ENCODE measurements at places on chromosomes 5 and 9.

- DNase-seq, result no peak
Measured at GRCh38 chr5:4226565-4226964, 630.9 kb downstream of the IRX1 start.

- DNase-seq, result peak; percentile 39
Measured at GRCh38 chr9:128882677-128883603, 1.0 kb downstream of the LRRC8A start.

DNA sequence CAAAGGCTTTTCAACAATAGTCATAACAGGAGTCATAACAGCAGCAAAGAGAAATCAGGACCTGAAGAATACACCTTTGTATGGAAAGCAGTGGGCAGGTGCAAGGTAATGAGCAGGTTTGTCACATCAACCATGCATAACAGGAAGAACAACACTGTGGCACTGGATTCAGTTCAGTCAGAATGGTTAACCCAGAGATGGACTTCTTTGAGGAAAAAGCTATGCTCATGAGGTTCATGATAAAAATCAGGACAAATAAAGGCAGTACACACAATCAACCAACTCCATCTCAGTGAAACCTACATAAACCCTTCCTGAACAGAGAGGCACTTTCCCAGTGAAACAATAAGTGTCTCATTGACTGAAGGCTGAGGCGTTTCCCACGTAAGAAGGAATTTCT, 27.0 kb downstream of the ABITRAM start:
- DNase-seq, result no peak

DNA sequence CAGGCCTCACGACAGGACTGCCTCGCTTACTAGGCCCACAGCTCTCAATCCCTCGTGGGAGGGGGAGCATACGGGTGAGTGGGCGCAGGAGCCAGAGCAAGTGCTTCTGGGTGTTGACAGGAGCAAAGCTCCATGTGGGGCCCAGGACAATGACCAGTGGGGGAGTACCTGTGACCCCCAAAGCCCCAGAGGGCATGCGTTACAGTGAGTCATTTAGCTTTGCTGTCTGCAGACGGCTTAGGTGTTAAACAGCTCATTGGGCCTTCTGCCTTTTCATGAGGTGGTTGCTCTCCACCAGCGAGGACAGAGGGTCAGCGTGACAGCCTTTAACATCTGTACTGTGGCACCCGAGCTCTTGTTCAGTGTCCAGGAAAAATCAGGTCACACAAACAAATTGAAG, 78.2 kb downstream of the GRAMD2B start:
- no peak for DNase-seq

DNA sequence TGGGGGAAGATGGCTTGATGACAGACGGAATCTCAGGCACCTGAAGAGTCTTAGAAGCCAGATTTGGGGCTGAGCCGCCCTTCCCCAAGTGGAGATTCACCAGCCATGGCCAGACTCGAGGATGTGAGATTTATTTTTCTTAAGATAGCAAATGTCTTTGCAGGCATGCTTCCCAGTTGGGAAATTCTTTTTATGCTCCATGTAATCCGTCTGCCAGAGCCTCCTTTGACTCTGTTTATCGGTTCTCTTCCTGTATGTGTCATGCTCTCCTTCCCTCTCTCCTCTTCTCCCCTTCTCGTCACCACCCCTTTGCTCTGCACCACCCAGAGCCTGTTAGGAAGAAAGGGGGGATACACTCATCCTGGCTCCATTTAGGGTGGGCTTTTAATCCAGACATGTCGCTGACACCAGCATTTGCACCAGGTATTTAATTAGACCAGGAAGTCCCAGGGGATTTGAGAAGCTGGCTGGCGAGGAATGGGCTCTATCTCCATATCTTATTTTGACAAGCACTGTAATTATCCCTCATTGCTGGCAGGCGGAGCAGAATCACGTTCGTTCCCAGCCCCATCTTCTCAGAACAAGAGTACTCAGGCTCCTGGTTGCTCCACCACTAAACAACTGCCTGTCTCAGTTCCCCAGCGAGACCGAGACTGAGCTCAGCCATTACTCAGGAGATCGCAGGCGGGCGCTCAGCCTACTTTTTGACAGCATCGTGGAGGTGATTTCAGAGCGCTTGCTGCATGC, 50.9 kb downstream of the KCNIP1 start:
- DNase-seq, result no peak

GRCh38 chr9:95167998-95168397, 149.5 kb downstream of the FANCC start:
- peak; percentile 77 for DNase-seq

DNA sequence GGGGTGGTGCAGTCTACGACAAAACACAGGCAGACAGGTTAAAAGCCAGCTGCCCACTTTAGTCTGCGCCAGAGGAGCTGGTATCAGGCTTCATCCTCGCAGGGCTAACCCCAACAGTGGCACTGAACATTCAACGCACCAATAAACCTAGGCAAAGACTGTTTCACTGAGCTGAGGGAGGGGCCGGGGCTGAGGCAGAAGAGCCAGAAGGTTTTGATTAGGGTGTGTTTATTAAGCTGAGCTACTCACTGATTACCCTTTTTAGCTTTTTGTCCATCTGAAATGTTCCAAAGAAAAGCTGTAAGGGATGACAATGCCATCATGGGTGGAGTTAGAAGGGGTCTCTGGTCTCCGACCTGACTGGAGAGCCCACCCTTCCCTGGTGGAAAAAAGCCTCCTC, 1.4 kb downstream of the ZMYND19 start:
- no peak for DNase-seq

DNA sequence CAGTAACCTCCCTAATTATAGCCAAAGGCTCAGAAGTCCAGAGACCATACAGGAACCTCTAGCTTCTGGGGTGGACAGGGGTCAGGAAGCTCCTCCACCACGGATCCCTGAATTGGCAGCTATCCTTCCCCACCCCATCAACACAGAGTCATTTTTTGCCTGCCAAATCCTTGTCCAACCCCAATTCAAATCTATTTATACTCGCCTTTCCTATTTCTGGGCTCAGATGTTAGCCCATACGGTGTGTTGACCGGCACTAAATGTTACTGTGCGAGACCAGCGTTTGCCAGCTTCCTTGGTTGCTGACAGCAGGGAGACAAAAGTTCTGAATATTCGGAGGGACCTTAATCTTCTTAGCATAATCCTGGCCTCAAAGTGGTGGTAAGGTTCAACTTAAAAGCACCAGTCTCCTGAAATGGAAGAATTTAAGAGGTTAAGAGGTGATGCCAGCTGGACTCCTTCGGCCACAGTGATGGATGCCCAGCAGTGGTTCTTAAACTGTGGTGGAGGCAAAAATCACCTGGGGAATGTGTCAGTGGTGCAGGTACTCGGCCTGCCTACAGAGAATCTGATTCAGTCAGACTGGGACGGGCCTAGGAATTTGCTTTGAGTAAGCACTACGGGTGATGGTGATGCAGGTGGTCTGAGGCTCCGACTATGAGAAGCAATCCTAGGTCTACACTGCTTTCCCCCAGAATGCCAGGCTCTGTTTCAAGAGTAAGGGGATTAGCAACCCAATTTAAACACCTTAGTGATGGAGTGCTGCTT, 204.8 kb upstream of the MEF2C start:
- DNase-seq, result no peak

DNA sequence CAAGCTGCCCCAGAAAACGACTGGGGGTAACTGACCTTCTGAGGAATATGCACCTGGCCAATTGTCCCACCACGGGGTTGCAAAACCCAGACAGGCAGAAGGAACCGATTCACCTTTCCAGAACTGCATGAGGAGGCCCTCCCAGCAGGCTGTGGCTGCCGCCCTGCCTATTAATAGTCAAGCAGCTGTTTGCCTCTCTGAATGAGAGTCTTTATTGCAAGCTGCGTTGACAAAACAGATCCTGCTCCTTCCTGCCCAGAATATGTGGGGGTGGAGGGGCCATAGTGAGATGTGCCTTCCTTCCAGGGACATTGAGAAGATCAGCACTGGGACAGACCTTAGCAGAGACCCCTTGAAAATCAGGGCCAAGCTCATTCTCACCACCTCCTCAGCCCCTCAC, 18.3 kb upstream of the TCOF1 start:
- no peak for DNase-seq

- DNase-seq, result no peak
Measured at GRCh38 chr5:127012916-127013315, 17.4 kb downstream of the MARCHF3 start.

- DNase-seq, result no peak
Measured at GRCh38 chr5:68071736-68072135, 143.8 kb upstream of the PIK3R1 start.

- DNase-seq, result no peak
Measured at GRCh38 chr5:77186652-77187370, 23.7 kb upstream of the PDE8B start.

- no peak for DNase-seq
Measured at GRCh38 chr5:153718713-153719112, 228.2 kb downstream of the GRIA1 start.

DNA sequence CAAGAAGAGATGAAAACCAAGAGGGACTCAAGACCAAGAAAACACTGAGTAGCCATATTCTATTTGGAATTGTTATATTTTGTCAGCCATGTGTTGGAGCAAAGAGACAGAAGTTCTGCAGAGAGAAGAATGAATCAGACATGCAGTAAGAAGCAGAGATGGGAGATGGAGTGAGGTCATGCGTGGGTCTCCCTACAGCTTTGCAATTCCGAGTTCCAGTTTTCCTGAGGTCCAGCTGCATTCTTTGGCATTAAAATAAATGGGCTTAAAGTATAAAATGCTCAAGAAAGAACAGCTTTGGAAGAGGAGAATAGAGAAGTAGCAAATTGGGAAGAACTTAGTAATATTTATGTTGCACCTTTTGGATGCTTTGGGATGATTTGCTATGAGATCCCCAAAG, 361.6 kb downstream of the NPR3 start:
- DNase-seq, result no peak

GRCh38 chr9:95229230-95229915, 88.1 kb downstream of the FANCC start:
- DNase-seq, result no peak

- no peak for DNase-seq
Measured at GRCh38 chr9:38145526-38146053, 76.6 kb upstream of the SHB start.

GRCh38 chr5:64165500-64166200, at the start of gene RNF180:
Gene RNF180, plus strand, starts transcription at chr5:64165843. Its CDS starts 34,965 bp downstream, at chr5:64200808.
- DNase-seq, result peak; percentile 5

GRCh38 chr5:9686216-9686615, 56.1 kb upstream of the TAS2R1 start:
- no peak for DNase-seq

GRCh38 chr5:179818746-179819295, 1.9 kb upstream of the SQSTM1 start:
- peak; percentile 96 for DNase-seq

DNA sequence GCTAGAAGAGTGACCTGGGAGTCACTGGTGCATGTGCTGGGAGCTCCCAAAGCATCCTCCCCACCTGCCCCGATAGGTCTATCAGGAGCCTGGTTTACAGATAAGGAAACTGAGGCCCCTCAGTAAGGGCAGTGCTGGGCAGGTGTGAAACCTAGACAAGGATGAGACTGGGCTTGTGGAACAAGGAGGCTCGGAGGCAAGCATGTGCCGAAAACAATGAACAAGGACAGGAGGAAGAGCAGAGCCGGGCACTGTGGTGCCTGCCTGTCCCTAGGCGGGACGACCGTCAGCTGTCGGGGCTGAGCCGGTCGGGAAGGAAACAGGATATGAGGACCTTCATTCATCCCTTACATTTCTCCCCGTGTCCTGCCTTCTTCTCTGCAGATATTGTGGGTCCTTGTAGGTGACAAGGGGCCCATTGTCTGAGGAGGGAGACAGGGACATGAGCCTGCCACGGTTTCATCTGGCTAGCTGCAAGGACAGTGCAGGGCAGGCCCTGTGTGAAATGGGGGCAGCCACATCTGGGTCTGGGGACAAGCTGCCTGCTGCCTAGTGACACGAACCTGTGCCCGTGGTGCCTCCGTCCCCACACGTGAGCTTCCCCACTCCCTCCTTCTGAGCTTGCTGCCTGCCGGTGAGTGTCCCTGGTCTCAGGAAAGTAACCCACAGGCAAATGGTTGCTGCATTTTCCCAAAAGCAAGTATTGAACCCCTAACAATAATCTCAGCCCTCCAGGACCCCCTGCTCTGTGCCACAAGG, 18.6 kb downstream of the FGD3 start:
- no peak for DNase-seq

DNA sequence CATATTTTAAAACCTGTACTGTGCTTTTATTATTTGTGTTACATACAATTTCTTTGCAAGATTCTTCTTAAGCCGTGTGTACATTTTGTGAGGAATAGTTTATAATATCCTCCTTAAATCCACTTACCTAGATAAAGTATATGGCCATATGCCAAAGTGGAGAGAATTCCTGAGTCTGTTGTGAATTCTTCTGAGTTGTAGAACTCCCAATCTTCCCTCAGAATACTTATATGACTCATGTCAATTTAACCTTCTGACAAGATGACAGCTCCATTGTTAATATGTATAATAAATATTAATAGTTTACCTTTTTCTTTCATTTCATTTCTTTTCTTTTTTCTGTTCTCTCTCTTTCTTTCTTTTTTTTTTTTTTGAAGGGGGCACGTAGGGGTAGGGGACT, 6.0 kb upstream of the RICTOR start:
- no peak for DNase-seq

- DNase-seq, result no peak
Measured at GRCh38 chr5:573976-574375, 38.2 kb upstream of the CEP72 start.

DNA sequence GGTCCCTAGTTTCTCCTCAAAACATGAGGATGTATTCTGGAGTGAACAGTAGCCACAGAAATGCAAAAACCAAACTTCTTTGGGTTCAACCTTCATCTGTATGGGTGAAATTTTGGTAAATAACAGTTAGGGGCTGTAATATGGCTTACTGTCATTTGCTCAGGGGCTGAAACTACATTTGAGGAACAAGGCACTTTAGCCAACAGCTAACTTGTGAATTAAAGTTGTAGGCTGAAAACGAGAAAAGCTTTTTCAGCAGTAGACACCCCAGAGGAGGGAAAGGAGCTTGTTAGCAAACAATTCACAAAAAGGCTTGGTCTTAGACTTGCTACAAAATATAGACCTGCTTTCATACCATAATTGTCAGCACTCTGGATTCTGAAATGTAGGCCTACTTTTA, 6.6 kb downstream of the TMEM171 start:
- no peak for DNase-seq

GRCh38 chr5:584846-585245, 27.3 kb upstream of the CEP72 start:
- no peak for DNase-seq

DNA sequence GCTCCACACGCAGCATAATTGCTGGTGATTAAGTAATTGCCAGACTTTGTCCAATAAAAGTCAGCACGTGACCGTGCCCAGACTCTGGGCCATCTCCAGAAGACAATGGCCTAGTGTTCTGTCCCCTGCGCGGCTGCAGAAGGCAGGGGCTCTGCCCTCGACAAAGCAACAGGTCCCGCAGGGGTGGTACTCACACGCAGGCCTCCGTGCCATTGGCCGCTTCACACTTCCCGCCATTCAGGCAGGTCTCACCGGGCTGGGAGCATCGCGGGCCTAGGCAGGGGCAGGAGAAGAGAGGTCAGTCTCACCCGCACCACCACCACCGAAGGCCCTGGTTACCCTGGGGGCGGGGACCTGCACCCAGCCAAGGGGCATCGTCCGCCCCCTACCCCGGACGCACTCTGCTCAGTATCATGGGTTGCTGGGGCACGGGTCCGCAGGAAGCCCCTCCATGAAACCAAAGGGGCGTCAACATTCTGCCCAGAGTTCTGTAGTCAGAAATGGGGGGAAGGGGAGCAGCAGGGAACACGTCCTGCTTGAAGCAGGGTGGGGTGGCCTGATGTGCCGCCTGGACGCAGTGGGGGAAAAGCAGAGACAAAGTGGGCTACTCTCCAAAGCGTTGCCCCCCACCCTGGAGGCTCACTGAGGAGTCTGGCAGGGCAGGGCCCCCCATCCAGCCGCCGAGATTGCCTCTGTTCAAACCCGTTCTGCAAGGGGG, 1.9 kb downstream of the NOTCH1 start:
- no peak for DNase-seq

All from activated CD8-positive, alpha-beta T cell treated with anti-CD3 and anti-CD28 coated beads for 36 hours (primary cell).